ENCODE measurements at places on chromosomes 3 and 15.

- DNase-seq: no peak
Measured at GRCh38 chr3:52256622-52257021, 11.1 kb downstream of the PPM1M start.

DNA sequence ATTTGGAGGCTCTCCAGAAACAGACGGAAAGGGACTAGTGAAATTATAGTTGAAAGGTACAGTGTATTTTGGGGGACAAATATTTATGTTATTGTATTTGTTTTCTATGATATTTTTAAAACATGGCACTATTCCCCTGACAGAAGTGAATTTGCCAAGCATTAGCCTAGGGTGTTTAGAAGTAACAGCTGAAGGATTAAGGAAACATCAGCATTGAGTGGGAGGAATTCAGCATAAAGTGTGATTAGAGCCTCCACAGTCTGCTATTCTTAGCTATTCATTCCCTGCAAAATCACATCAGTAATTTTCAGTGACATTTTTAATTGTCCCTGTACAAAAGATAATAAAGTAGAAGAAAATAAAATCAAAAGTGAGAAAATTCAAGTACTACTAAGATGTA, 231.4 kb downstream of the ROBO2 start:
- no peak for DNase-seq

DNA sequence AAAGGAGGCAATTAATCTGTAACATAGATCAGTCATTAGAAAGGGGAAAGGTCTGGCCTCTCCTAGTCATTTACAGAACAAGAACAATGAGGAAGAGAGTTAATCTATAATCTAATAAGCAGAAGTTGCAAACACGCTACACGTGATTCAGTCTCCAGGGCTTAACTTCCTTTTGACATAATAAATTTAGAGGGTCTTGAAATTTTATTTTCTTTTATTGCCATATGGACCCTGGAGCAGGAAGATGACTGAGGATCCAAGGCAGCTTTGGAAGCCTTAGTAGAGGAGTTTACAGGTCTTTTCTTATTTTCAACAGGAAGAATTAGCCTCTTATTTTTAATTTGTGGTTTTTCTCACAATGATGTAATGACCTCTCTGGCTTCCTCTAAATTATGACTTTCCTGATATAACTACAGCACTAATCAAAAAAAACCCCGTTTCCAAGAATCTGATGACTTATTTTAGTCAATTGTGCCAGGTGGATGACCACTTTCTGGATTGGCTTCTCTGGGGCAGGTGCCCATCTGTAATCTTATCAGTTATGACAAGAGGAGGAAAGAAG, 32.2 kb downstream of the ADGRG7 start:
- DNase-seq: no peak

DNA sequence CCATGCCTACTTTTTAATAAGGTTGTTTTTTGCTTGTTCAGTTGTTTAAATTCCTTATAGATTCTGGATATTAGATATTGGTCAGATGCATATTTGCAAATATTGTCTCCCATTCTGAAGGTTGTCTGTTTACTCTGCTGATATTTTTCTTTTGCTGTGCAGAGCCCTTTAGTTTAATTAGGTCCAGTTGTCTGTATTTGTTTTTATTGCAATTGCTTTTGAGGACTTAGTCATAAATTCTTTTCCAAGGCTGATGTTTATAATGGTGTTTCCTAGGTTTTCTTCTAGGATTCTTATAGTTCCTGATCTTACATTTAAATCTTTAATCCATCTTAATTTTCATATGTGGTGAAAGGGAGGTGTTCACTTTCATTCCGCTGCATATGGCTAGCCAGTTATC, 77.4 kb downstream of the PTPRG start:
- DNase-seq: no peak

- DNase-seq: no peak
Measured at GRCh38 chr3:142356818-142357217, 91.0 kb downstream of the XRN1 start.

DNA sequence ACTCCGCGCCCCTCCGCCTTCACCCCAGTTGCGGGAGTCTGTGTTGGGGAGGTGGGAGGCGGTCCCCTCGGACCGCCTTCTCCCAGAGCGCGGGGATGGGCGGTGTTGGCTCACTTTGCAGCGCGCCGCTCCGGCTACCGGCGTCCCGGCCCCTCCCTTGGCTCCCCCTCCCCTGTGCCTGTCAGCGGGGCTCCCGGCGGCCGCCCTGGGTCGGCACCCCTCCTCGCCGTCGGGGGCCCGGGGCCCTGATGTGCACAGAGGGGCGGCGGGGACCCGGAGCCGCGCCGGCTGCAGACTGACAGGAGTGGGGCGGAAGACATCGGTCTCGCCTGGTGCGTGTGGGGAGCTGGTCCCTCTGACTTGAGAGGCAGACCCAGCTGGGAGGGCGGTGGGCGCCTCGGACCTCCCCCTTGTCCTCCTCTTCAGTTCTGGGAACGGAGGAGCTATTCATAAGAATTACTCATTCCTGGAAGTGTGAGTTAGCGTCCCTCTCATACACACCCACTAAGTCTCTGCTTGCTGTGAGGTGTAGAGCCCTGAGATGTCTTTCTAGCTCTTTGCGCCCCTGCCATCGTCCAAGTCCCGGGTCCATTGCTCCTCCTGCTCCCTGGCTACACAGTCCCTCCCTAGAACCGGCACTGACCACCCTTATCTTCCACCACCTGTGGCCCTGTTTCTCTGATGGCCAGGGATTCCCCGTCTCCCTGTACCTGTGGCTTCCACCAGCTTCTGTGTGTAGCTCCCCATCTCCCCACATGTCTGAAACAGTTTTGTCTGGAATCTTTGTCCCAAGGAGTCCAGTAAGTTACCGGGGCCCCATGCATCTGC, 42.3 kb upstream of the ROPN1 start:
- DNase-seq: no peak

DNA sequence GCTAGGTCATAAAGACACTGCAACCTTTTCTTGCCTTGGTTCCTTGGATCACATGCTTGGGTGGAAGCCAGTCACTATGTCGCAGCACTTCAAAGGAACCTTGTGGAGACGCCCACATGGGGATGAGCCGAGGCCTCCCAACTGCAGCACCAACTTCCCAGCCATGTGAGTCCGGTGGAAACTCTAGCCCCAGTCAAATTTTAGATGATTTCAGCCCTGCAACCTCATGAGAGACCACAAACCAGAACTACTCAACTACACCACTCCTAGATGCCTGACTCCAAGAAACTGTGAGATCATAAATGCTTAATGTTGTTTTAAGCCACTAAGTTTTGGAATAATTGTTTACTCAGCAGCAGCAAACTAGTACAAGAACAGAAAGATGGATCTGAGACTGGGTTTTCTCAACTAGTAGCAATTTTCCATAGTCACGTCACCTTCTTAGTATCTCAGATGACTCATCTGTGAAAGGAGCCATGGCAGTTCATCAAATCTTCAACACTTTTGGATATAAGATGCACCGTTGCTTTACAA, 86.5 kb downstream of the MB21D2 start:
- no peak for DNase-seq
